NCI-H187 (cell line): ENCODE measurements at places on chromosomes 4 and X.

DNA sequence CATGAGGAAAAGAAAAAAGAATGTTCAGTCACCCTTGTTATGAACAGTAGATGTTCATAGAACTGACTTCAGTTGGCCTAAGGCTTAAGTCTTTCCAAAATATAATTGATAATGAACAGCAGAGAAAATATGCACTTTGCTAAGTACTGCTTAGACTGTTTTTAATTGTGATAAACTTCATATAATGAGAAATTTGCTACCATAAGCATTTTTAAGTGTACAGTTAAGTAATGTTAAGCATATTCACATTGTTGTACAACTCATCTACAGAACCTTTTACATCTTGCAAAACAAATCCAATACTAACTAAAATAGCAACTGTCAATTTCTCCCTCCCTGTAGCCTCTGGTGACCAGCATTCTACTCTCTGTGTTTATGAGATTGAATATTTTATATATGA is 792.2 kb upstream of the LCORL start:
- DNase-seq: no peak

GRCh38 chrX:103704863-103705262 is 5.8 kb upstream of the TMEM31 start:
- DNase-seq: no peak

DNA sequence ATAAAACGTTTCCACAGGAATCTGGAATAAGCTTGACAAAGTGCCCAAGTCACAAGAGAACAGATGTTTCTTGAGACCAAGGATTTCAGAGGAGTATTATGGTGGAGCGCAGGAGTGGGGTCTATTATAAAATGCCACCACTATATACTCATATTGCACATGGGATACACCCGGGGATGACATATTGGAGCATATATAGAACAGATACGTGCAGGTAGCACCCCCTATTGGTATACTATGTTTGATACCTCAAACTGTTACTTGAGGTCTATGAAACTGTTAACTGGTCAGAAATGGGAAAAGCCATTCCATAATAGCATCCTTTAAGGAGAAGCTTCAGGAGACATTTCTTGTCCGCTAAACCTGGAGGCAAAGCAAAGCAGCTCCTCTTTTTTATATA is 86.0 kb downstream of the PCYT1B start:
- no peak for DNase-seq

DNA sequence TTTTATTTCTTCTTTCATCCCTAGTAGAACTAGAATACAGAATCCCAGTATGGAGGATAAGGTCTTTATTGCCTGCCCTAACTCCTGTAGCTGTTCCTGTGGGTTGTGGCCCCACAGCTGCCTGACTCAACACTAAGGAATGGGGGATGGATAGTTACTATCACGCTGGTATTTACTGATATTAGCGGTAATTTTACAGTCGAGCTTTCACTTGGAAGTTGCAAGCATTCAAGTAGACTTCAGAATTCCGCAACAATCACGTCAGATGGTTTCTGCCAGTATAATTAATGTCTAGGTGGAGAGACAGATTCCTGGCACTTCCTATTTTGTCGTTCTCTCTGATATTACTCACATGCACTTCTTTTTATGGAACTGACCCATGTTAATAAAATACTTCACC is 489.8 kb downstream of the PABPC4L start:
- DNase-seq: no peak

GRCh38 chrX:38900719-38901118 is 99.5 kb downstream of the MID1IP1 start:
- DNase-seq: no peak

GRCh38 chr4:127623797-127624083 is 9.0 kb upstream of the INTU start:
- DNase-seq: no peak
